ENCODE measurements at places on chromosomes 1 and 21.

DNA sequence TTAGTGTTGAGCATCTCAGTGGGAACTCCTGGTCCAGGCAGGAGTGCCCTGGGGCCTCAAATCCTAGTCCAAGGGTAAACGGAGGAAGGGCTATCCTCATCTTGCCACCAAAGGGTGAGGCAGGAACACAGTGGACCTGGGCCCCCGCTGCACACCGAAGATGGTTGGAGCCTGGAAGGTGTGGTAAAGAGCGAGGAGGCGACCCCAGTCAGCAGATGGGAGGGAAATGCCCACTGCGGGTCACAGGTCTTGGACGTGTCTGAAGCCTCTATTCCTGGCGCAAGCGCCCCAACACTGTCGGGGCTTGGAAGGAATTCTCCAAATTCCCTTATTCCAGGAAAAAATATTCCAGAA is 38.5 kb upstream of the SYNC start:
- no peaks in the 10 kb centered on the region for H3K27me3 ChIP-seq
- no peaks in the 10 kb centered on the region for H3K36me3 ChIP-seq
- H3K4me3 ChIP-seq, result peak overlapping the region; percentile 83
- no peak overlapping the region for H3K27ac ChIP-seq

DNA sequence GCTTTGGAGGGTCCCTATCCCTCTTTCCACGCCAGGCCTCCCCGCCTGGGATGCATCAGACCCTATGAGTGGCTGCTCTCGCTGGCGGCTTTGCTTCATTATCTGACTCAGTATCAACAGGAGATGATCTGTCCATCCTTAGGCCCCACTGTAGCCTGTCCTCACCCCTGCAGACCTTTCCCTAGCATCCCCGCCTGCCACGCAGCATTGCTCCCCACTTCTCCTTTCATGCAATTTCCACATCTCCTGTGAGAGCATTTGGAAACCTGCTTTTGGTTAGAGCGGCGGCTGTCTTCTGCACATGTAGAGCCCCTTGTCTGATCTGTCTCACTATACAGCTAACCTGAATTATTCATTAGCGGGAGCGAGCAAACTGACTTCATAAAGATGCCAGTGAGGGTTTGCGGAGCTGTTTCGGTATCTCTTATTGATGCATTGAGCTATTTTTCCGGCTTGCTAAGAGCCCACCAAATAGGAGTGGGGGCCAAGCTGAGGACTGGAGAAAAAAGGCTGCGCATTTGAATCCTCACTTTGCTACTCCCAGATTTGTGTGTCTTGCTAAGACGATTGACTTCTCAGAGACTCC is 40.0 kb upstream of the ATP2B4 start:
- H3K27me3 ChIP-seq, result no peaks in the 10 kb centered on the region
- no peak overlapping the region for H3K4me3 ChIP-seq
- H3K4me1 ChIP-seq, result peaks cover 7% of the 10 kb centered on the region
- DNase-seq, result no peak

DNA sequence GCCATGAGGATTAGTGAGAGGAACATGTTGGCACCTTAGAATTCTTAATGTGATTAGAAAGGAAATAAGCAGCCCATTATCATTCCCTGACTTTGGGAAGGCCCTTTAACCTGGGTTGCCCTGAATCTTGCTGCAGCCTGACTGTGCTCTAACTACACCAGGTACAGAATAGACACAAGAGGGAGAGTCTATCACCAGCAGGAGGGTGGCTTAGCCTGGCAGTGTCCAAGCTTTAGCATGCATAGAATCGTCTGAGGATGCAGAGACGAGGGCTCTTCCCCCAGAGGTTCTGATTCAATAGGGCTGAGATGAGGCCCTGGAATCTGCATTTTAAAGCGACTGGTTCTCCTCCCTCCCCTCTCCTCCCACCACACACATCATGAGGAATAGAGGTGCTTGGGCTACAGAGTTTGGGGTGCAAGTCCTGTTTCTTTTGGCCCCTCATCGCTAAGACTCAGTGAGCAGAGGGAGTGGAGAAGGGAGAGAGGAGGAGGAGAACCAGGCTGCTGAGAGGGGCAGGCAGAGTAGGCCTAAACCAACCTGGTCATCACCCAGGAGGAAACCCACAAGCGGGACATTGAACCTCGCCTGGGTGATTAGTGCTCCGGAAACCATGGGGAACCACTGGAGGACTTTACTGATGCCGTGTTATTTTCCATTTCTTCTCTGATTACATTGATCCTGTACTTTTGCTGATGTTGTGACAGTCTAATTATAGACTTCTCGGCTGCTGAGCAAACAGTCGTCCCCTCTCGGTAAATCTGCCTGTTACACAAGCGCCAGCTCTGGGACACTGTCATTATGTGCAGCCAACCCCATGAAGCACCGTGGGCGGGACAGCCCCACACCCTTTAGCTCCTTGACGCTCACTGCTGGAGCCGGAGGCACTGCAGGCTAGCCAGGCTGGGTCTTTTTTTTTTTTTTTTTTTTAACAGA is 6.3 kb upstream of the TENT5C start:
- H3K4me1 ChIP-seq, result no peaks in the 10 kb centered on the region
- no peaks in the 10 kb centered on the region for H3K36me3 ChIP-seq
- H3K27me3 ChIP-seq, result peaks cover 49% of the 10 kb centered on the region
- H3K27ac ChIP-seq, result no peak overlapping the region
- no peak for DNase-seq

GRCh38 chr1:219163401-219163954 is 10.2 kb upstream of the LYPLAL1 start:
- no peaks in the 10 kb centered on the region for H3K27me3 ChIP-seq
- H3K4me1 ChIP-seq, result no peaks in the 10 kb centered on the region
- DNase-seq, result no peak
- no peak overlapping the region for H3K27ac ChIP-seq

DNA sequence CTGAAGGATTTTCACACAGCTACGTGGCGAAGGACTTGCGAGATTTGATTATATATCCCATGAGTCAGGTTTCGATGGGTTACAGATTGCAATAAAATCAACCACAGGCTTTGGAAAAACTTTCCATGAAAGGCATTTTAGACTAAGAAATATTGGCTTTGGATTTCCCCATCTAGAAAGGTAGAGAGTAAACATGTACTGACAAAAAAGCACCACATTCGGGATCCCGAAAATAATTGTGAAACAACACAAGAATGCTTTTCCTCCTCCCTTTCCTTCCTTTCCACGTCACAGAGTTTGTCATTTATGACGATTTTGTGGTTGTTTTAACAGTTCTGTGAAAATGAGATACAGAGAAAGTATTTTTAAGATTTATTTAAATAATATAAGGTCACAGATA is 38.5 kb downstream of the TGFB2 start:
- DNase-seq, result no peak
- peak overlapping the region; percentile 1 for H3K27ac ChIP-seq
- peaks cover 5% of the 10 kb centered on the region for H3K36me3 ChIP-seq
- H3K27me3 ChIP-seq, result no peaks in the 10 kb centered on the region
- no peak overlapping the region for H3K4me3 ChIP-seq

DNA sequence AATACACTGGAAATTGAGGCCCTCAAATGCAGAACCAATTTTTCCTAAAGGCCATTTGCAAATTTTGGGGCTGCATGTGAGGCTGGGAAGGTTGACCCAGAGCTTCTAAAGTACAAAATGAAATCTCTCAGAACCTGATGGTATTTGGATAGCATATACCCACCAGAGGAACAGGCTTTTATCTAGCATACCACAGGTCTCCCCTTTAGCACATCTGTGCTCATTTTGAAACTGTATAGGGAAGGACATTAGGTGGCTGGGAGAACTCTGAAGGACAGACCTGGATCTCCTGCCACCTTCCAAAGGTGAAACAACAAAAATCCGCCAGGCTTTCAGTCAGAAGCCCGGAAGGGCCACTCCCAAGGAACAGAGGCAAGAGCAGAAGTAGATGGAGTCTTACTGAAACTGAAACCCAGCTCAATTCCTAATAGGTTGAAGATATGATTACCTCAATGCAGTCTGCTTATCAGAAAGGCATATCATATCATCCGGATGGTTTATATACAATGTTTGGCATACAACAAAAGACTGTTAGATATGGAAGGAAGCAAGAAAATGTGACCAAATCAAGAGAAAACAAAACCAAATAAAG is 11.6 kb downstream of the CD55 start:
- H3K36me3 ChIP-seq, result peaks cover 12% of the 10 kb centered on the region
- no peak for DNase-seq
- no peaks in the 10 kb centered on the region for H3K27me3 ChIP-seq
- no peak overlapping the region for H3K4me3 ChIP-seq

GRCh38 chr1:169312084-169312954 is 55.3 kb downstream of the NME7 start:
- H3K27ac ChIP-seq, result peak overlapping the region; percentile 75
- H3K36me3 ChIP-seq, result no peaks in the 10 kb centered on the region
- peaks cover 2% of the 10 kb centered on the region for H3K4me1 ChIP-seq
- peak; percentile 97 for DNase-seq
- no peaks in the 10 kb centered on the region for H3K27me3 ChIP-seq

DNA sequence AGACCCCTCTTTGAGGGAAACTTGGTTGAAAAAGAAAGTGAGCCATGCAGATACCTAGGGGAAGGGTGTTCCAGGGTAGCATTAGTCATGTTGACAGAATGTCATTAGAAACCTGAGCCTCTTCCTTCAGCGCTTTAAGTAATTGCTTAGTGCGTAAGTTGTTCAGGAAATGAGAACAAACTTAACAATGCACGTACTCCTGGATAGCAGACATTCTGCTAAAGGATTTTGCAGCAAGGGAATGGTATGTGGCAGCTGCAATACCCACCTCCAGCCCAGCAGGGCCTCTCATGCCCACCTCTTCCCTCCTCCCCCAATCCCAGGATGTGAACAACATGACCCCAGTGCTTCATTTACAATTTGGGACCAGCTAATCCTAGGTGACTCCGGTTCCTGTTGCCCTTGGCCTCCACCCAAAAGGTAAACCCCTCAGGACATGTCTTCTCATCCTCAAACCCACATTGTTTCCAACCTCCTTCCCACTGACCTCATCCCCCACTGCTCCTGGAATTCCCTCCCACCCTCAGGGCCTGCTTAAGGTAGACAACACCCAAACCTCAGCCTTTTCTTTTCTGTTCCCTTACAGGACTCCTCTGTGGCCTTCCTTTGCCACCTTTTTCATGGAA is 98.0 kb upstream of the BCAR3 start:
- peak; percentile 72 for DNase-seq
- H3K27me3 ChIP-seq, result no peaks in the 10 kb centered on the region
- H3K4me3 ChIP-seq, result no peak overlapping the region
- peak overlapping the region; percentile 64 for H3K27ac ChIP-seq

DNA sequence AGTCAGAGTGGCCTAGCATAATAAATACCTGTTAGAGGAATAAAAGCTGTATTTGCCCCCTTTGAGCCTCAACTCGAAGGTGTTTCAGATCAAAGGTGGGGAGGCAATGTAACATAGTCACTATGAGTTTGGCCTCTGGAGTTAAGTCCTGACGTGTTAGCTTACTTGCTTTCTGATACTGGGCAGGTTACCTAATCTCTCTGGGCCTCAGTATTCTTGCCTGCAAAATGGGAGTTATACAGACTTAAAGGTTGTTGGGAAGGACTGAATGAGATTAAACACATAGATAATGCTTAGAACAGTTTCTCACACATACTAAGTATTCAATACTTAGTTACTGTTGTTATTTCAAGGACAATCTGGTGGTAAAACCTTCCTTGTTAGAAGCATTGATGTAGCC is 15.5 kb downstream of the RNF220 start:
- no peaks in the 10 kb centered on the region for H3K36me3 ChIP-seq
- peaks cover 93% of the 10 kb centered on the region for H3K27me3 ChIP-seq

DNA sequence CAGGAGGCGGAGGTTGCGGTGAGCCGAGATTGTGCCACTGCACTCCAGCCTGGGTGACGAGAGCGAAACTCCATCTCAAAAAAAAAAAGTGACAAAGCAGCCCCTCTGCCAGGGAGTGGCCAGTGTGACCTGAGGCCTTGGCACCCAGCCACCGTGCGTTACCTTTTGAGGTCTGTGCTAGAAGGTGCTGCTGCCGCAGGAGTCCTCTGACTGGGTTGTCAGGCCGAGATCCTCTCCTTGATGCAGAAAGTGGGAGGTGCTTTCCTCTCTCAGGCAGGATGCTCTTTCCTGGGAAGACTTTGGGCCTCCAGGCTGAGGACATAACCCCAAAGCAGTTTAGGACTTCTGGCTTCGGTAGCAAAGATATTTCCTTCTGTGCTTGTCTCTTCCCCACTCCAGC is 280.5 kb upstream of the VAMP3 start:
- no peak overlapping the region for H3K27ac ChIP-seq
- no peak overlapping the region for H3K4me3 ChIP-seq
- H3K36me3 ChIP-seq, result no peaks in the 10 kb centered on the region

DNA sequence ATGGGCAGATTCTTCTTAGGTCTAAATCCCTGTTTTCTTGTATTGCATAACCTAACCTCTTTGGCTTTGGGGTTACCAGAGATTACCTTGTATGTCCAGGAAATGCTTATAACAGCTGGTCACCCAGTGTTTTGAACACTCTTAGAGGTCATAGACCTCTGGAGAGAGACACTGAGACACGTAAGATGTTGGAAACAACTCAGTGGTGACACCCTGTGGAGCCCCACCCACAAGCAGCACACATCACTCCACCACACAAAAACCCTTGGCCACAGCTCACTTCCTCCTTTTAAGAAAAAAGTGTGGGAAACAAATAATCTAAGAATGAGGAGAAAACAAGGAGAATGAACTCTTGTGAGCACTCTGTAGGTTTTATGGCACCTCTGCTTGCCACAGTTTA is 26.3 kb upstream of the CYP4B1 start:
- no peak for DNase-seq
- no peak overlapping the region for H3K27ac ChIP-seq
- H3K4me1 ChIP-seq, result no peaks in the 10 kb centered on the region
- no peaks in the 10 kb centered on the region for H3K36me3 ChIP-seq
- H3K27me3 ChIP-seq, result no peaks in the 10 kb centered on the region

DNA sequence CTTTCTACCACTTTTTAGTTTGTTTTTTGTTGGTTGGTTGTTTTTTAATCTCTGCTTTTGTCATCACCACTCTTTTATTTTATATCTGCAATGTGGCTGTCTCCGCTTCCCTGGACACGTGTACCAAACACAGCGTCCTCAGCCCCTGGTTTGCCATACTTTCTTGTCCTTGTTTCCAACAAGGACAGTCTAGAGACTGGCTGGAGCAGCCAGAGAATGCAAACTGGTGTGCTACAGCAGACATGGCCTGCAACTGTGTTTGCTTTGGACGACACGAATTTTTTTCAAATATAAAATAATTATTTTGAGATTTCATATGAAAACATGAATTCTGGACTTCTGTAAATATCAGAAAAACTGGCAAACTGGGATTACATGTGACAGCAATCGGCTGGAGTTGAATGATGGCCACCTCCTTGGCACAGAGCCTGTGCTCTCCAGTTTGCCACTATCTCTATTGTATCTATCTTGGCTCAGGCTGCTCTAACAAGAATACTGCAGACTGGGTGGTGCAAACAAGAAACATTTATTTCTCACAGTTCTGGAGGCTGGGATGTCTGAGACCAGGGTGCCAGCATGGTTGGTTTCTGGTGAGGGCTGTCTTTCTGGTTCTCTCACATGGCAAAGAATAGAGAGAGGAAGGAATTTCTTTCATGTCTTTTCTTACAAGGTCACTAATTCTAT is 34.6 kb upstream of the POU2F1 start:
- H3K36me3 ChIP-seq, result no peaks in the 10 kb centered on the region
- no peak overlapping the region for H3K27ac ChIP-seq
- no peak overlapping the region for H3K4me3 ChIP-seq
- no peak for DNase-seq
- H3K4me1 ChIP-seq, result peaks cover 2% of the 10 kb centered on the region
- peaks cover 43% of the 10 kb centered on the region for H3K27me3 ChIP-seq

- no peak for DNase-seq
- H3K4me1 ChIP-seq, result peaks cover 54% of the 10 kb centered on the region
- no peak overlapping the region for H3K27ac ChIP-seq
These were observed 12.2 kb downstream of the SLC45A3 start for GRCh38 chr1:205667909-205668643.

- H3K4me1 ChIP-seq, result no peaks in the 10 kb centered on the region
- no peak overlapping the region for H3K27ac ChIP-seq
- no peak overlapping the region for H3K4me3 ChIP-seq
- no peaks in the 10 kb centered on the region for H3K27me3 ChIP-seq
- DNase-seq, result no peak
- no peaks in the 10 kb centered on the region for H3K36me3 ChIP-seq
These were observed 17.8 kb downstream of the TTC34 start for GRCh38 chr1:2783435-2784397.

Measured in mesenchymal stem cell (in vitro differentiated cells and primary cell).